Left kidney (tissue), 8 donors: ENCODE measurements at places on chromosomes 7 and 10. TPM values are rescaled to one million over a fixed set of nuclear protein-coding genes. Genes with fewer than 3 reads are reported as not detected.

TBX20 gene
- not detected for polyA plus RNA-seq

MDFIC gene
- 30.6 TPM for polyA plus RNA-seq

GRCh38 chr10:1003884-1004670, 15.8 kb downstream of the GTPBP4 start:
- no peak for DNase-seq

HMX3 gene
- polyA plus RNA-seq = not detected

- no peak for DNase-seq
These were observed 13.6 kb downstream of the PRXL2A start for GRCh38 chr10:80421707-80422536.

EMX2 gene
- polyA plus RNA-seq = 177 TPM

CAPZA2 gene
- polyA plus RNA-seq = 201 TPM

DNA sequence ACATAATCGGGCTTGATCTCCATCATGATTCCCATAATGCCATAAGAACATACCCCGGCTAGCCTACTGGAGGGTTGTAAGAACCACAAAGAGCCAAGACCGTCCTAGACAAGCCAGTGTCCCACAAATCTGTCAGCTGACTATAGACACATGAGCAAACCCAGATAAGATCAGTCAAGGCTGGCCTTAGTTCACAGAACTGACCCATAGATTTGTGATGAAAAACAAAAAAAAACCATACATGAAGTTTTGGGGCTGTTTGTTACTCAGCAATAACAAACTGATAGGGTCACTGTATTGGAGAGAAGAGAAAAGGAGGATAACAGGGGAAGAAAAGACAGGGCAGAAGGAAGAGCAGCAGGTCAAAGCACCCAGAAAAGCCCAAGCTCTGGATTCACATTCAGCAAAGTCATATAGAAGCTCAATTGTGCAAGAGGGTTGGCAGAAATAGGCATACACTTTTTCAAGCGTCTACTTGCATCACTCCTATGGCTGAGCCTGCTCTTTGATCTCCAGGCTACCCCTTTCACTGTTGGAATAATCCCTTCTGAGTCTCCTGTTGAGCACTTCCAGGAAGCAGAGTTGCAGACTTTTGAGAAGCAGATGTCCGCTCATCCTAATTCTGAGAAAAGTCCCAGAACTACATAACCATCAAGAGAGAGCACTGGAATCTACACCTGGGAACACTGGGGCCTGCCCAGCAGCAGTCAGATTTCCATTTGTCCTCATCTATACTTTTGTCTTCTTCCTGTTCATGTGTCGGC, 122.0 kb upstream of the HABP2 start:
- DNase-seq = no peak

GRCh38 chr7:104136561-104136960, 71.3 kb downstream of the ORC5 start:
- no peak for DNase-seq
